ENCODE measurements at places on chromosomes 2 and 18. TPM values are rescaled to one million over a fixed set of nuclear protein-coding genes. Genes with fewer than 3 reads are reported as not detected.

LIMS2 gene
- 0.19 TPM for total RNA-seq

PDE1A gene
- total RNA-seq = not detected

LCT gene
- 0.08 TPM for total RNA-seq

DNAJC5G gene
- not detected for total RNA-seq

KLHL29 gene
- total RNA-seq = 3.7 TPM

TTN gene
- 0.38 TPM for total RNA-seq

STK17B gene
- 8.1 TPM for total RNA-seq

CXCR1 gene
- total RNA-seq = not detected

SKOR2 gene
- not detected for total RNA-seq

MYCN gene
- 0.08 TPM for total RNA-seq

SERPINB11 gene
- total RNA-seq = not detected

SH2D6 gene
- total RNA-seq = 0.24 TPM
